ENCODE measurements at places on chromosomes 13 and 19.

GRCh38 chr13:70568571-70568970 is 460.3 kb upstream of the KLHL1 start:
- peak; percentile 55 for DNase-seq

DNA sequence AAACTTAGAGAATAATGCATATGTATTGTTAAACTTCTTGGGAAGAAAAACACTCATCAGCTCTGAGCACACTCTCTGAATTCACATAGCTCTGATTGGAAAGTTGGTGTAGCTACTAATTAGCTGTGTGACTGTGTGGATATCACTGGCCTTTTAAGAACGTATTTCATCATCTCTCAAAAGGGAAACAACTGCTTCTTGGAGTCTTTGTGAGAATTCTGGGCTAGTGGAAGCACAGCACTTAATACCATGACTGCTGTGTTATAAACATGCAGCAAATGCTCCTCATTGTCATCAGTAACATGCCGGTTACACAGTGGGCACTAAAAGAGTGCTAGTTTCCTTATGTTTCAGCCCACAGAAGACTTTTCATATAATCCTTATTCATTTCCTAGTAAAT is 220.9 kb upstream of the CSNK1A1L start:
- DNase-seq = no peak

- DNase-seq = no peak
Measured at GRCh38 chr13:34085204-34085603, 267.3 kb downstream of the RFC3 start.

DNA sequence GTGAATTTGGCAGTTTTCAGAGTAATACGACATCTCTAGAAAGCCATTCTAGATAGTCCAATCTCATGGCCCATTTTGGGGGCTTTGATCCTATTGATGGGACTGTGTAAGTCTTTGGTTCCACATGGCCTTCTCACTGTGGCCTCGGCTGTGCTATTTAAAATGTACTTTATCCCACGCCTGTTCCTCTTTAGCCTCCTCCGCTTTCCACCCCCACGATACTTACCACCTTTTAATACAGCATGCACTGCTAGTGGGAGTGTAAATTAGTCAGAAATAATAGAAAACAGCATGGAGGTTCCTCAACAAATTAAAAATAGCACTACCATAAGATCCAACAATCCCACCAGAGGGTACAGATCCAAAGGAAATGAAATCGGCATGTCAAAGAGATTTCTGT is 28.3 kb upstream of the CEBPG start:
- no peak for DNase-seq

DNA sequence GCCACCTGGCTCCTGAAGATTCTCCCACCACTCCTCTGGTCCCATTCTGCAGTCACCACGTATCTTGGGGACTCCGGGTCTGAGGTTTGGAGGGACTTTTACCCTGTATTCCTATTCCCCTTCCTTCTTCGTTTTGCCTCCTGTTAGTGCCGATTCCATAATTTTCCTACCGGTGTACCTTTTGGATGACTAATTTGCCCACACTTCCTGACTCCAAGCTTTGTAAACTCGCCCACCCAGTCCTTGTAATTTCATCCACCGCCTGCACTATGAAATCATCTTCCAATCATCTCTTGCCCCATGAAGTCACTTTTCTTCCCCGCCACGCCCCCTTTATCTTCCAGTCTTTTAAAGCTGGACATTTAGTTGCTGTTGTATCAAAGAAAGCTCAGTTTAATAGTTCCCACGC is 572 bp downstream of the UCHL3 start:
- no peak for DNase-seq

GRCh38 chr13:71015021-71015420 is 852.0 kb downstream of the DACH1 start:
- no peak for DNase-seq

DNA sequence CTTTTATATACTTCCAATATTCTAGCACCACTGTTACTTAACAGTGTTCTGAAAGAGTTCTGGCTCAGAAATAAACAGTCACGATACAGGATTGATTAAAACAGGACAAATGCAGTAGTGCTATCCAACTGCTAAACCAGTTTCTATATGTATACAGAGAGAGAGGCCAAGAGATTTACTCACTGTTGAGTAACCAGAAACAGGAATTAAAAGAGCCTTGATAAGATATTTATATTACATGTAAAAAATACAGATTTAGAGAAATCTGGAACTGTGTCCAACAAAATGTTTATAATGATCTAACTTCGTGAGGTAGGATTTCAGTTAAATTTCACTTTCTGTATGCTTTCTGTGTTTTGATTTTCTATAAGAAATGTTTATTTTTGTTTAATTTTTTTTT is 116.6 kb downstream of the CDK8 start:
- DNase-seq = no peak

DNA sequence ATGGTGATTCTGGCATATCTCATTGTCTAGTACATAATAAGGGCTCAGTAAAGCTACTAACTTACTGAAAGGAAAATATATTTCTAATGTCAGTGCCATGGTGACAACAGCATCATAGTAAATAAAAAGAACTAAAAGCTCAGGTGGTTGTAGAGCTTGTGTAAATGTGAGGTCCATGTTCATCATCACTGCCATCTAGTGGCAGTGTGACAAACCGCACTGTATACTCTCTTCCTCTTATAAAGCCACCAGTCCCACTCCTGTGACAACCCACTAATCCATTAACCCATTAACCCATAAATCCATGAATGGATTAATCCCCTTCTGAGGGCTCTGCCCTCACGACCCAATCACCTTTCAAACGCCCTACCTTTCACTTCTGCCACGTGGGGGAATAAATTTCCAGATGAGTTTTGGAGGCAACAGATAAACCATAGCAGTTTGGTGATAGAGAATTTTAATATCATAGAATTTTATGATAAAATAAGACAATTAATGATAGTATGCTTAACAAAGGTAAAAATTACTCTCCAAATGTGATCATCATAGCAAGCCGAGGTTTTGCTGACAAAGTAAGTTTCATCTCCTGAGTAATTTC is 160.4 kb upstream of the SGCG start:
- peak; percentile 39 for DNase-seq

DNA sequence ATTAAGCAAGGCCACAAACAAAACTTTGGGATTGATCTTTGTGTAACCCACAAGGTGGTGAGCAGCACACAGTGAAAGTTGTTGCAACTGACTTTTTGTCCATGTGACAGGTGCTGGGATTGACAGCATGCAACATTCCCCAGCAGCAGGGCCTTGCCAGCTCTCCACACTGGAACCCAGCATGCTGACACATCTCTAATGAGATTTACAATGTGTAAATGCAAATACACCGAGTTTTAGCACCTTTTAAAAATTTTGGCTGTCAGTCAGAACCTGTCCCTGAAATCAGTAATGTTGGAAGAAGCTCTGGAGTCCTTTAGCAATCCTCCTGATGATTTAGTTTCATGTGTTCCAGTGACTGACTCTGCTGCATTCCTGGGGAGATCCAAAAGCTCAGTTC is 16.5 kb upstream of the PCDH8 start:
- no peak for DNase-seq

- DNase-seq = no peak
Measured at GRCh38 chr13:47457626-47458025, 543.4 kb downstream of the SUCLA2 start.

- no peak for DNase-seq
Measured at GRCh38 chr13:27573265-27573664, 47.1 kb downstream of the LNX2 start.

DNA sequence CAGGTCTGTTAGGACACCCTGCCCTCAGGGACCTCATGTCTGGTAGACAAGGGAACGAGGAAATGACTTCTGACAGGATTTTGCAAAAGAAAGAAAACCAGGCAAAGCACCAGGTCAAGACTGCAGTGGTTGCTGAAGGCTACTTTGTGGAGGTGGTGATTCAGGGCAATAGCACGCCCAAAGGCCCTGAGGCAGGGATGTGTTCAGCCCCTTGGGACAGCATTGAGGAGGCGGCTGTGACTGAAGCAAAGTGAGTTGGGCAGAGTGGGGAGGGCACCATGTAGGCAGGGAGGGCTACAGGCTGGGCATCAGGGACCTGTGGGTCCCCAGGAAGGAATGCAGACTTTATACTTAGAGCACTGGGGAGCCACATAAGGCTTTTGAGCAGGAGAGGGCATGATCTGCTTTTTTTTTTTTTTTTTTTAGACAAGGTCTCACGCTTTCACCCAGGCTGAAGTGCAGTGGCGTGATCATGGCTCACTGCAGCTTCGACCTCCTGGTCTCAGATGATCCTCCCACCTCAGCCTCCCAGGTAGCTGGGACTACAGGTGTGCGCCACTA is 10.8 kb upstream of the HOMER3 start:
- no peak for DNase-seq

DNA sequence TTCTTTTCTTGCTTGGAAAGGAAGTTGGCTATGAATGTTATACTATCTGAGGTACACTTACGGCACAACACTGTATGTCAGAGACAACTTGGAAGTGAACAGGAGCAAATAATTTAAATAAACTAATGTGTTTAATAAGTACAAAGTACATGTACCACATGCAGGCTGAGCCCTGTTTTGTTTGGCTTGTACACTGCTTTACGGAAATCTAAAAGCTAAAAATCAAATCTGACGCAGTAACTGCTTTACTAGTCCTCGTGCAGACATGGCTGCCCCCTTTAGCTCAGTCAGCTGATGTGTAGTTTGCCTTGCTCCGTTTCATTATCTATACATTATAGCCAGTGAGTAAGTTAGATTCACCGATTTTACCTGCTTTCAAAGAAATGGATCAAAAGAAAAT is 36.5 kb downstream of the TDRD3 start:
- no peak for DNase-seq

- DNase-seq = no peak
Measured at GRCh38 chr13:106550570-106551135, 15.2 kb upstream of the EFNB2 start.

DNA sequence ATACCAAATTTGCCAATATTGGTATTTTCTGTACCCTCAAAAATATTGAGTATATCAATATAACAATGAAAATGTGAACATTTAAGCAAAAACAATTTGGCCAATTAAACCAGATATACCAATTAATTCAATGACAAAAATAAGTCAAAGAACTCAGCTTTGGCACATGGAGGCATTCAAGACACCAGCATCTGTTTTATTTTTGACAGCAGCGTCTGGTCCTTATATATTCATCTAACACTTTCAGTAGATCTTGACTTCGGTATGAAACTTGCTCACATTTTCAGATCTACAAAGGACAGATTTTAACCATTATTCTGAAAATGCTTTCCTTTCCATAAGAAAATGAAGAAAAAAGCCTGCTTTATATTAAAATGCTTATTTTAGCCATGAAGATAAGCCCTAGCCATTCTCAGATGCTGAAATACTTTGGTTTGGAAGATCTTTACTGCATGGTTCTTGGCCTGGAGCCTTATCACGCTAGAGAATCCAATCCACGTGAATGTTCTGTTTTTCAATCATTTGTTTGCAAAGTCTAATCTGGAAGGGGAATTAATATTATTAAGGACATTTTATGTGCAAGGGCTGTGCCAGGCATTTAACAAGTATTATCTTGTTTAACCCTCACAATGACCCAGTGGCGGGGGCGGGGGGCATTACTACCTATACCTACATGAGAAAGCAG is 132.2 kb downstream of the DLEU7 start:
- DNase-seq = no peak

GRCh38 chr19:40974633-40975037 is 16.4 kb upstream of the CYP2B6 start:
- peak; percentile 41 for DNase-seq

DNA sequence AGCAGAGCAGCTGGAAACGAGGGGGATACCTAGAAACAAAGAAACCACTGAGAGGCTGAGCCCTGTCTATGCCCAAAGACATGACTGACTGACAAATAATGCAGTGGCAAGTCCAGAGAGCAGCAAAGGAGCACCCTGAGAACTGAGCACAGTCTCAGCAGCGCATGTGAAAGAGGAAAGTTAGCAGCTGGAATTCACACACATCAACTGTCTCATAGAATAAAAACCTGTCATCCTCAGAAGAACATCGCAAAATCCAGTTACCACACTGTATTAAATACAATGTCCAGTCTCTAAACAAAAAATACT is 24.1 kb upstream of the DLEU7 start:
- DNase-seq = no peak

DNA sequence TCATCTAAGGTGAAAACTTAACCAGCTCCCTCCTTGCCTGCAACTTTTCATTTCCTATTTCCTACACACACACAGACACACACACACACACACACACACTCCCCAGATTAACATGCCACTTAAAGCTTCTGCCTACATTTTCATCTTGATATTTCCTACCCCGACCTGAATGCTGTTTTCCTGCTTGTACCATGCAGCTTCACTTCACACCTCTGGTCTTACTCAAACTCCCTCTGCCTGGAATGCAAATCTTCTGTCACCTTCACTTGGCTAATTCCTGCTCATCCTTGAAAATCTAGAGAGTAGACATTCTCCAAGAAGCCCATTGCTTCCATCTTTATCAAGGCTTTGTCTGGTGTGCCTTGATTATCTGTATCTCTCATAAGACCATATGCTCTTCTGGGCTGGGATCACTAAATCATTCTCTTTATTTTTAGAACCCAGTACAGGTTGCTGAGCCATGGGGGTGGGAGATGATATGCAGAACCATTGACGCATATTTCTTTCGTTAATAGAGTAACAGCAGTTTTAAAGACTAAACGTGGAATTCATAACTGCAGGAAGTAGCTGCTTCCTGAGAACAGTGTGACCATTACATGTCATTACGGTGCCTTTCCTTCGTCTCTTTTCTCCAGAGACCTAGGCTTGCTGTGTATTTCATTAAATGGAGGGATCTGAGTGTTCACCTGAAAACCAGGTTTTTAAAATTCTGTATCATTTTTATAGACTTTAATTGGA is 37.7 kb downstream of the CNMD start:
- DNase-seq = no peak

- DNase-seq = no peak
Measured at GRCh38 chr19:39814595-39814994, 19.4 kb downstream of the DYRK1B start.

- DNase-seq = no peak
Measured at GRCh38 chr13:74479124-74479523, 344.9 kb upstream of the KLF12 start.

GRCh38 chr13:31733066-31733465 is 6.3 kb upstream of the RXFP2 start:
- DNase-seq = no peak

DNA sequence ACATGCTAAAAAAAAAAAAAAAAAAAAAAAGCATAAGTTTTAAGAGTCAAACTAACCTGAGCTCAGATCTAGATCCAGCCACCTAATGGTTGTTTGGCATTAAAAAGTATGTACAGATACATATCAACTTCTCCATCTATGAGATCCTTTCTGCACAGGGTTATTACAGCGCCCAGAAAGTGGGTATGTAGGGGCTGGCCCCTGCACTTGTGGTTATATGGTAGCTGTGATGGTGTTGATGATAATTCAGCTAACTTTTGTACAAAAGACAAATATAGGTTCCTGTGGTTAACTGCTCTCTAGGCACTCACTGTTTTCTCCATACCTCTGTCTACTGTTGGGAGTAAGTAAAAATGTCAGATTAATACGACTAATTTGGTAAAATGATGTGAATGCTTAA is 81.7 kb downstream of the TNFRSF19 start:
- DNase-seq = no peak

- no peak for DNase-seq
Measured at GRCh38 chr19:40802300-40803169, 3.5 kb downstream of the EGLN2 start.

GRCh38 chr13:84865783-84866221 is 933.4 kb downstream of the SLITRK6 start:
- no peak for DNase-seq

GRCh38 chr19:13983213-13983889 is 22.8 kb downstream of the RFX1 start:
- DNase-seq = no peak

Measured in tibial nerve (tissue), 4 donors.